ENCODE measurements at places on chromosomes 3 and 15.

DNA sequence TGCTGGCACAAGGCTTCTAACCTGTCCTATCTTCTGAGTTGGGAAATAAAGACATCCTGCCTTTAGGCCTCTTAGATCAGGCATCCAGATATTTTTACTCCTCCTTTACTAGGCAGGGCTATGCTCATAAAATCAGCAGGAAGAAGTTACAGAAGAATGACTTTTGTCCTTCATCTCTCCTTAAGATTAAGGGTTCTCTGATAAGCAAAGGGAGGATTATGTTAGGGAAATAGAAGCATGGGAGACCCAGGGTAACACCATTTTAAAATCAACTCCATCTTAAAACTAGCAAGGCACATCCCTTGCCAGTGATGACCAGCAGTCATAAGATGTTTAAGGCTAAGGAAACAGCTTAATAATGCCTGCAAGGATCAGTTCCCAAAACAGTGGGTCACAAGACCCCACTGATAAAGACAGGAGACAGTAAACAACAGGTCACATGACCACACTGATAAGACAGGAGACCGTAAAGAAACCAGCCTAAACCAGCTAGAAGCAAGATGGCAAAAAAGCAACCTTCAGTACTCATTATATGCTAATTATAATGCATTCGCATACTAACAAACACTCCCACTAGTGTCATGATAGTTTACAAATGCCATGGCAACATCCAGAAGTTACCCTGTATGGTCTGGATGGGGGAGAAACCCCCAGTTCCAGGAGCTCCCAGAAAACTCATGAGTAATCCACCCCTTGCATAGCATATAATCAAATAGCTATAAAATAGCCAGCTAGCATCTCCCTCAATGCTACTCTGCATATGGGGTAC is 14.5 kb upstream of the EHHADH start:
- no peak for DNase-seq

DNA sequence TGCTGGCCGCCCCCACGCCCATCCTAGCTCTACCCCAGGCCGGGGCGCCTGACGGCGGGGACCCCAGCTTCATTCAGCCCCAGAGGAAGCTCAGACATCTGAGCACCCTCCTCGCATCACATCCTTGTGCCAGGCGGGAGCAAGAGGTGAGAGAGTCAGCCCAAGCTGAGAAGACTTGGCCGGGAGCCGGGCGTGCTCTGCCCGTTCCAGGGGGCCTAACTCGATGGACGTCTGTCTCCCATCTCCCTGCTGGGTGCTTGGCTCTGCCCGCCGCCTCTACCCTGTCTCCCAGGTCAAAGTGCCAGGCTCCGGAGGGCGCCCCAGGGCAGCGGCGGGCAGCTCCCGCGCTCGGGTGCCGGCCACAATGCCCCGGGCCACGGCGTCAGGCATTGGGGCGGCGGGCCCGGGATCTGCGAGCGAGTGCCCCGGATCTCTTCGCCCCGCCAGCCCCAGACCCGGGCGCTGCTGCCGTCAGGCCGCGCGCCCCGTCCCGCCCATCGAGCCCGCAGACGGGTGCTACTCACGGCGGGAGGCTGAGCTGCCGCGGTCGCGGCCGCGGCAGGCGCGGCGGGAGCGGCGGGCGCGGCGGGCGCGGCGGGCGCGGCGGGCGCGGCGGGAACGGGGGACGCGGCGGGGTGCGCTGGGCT is 388 bp downstream of the DAPK2 start:
- peak; percentile 17 for DNase-seq

GRCh38 chr3:37989821-37990480 is 635 bp upstream of the VILL start:
- DNase-seq = no peak

DNA sequence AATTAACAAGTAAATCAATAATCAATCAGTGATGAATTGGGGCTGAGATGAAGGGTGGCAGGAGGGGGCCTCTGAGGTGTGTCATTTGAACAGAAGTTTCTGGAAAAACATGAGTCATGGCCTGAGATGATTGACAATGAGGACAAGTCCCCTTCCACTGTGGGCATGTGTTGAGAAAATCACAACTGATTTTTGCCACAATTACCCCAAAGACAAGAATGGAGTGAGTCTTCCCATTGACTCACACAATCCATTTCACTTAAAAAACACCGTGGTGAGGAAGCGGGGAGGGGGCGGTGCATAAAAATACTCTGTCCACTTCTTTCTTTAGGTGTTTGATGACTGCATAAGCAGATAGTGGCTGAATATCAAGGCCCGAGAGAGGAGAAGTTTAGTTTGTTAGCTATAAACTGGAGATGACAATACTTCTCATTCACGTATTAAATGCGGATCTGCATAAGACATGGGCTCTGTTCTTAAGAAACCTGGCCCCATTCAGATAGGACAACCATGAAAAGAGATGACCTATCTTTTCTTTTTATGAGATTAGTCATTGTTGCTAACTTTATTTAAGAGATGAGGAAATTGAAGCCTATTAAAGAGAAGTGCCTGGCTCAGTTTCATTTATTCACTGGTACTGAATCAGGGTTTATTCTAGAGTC is 34.7 kb downstream of the SHC4 start:
- DNase-seq = peak; percentile 27

DNA sequence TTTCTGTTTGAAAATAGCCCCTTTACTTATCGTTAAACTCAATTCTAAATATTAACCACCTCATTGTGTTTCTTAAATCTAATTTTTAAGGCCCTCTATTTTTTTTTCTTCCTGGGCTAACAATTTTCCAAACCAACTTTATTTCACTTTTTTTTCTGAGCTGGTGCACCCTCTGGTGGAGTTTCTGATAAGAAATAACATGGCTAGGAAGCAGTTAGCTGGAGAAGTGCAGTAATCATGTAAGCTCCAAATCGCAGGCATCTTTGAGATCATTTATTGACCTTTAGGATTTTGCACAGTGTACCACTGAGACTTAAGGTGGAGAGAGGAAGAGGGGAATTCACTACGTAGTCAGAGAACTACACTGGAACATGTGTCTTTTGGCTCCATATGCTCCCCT is 6.4 kb downstream of the TMEM207 start:
- DNase-seq = no peak

- no peak for DNase-seq
Observed at GRCh38 chr3:184058029-184058428, 5.2 kb downstream of the HTR3C start.

- no peak for DNase-seq
Observed at GRCh38 chr3:10495003-10495402, 10.4 kb downstream of the ATP2B2 start.

DNA sequence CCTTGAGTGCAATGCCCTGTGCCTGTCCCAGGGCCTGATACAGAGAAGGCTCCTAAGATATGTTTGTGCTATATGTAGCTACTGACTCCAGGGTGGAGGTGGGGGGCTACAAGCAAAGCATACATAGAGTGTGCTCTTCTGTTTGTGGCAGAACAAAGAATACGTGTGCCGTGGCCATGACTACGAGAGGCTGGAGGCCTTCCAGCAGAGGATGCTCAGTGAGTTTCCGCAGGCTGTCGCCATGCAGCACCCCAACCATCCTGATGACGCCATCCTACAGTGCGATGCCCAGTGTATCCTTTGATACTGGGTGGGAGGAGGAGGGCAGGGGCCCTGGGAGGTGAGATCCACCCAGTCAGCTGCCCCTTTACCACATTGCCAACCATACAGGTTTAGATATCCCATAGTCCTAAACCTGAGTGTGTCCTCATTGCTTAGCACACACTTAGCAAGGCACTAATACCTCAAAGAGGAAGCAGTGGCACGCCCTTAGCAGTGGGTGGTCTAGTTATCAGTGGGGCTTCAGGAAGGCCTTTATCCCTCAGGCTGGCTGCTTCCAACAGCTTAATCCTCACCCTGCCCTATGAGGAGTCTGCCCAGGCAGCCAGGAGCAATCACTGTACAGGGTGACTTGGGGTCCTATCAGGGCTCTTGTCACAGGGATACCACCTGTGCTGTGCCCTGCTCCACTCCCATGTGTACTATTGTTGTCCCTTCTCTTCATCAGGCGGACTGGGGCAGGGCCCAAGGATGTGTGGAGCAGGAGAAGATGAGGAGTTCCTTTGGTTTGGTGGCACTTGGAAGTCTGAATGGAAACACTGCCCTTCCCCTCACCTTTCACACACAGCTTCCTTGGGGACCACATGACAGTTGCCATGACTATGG is 30.1 kb upstream of the MANF start:
- no peak for DNase-seq

DNA sequence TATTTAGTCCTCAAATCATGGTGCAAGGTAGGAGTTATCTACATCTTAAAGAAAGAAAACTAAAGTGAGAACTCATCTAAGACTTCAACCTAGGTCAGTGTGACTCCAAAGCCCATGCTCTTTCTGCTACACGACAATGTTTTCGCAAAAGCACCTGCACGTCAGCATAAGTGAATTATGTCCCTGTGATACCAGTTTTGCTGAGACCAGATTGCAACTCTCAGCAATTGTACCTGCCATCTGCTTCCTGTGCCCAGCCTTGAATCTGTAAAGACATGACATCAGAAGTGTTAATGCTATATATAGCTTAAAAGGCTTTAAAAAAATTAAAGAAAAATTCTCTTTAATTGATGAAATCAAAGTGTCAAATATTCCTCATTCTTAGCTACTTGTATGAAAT is 43.4 kb downstream of the RETNLB start:
- DNase-seq = no peak

GRCh38 chr3:137024348-137024747 is 66.6 kb downstream of the IL20RB start:
- DNase-seq = no peak

- DNase-seq = no peak
Observed at GRCh38 chr3:194561306-194561974, 71.8 kb downstream of the TMEM44 start.

GRCh38 chr15:92634060-92634459 is 21.5 kb downstream of the FAM174B start:
- DNase-seq = no peak

DNA sequence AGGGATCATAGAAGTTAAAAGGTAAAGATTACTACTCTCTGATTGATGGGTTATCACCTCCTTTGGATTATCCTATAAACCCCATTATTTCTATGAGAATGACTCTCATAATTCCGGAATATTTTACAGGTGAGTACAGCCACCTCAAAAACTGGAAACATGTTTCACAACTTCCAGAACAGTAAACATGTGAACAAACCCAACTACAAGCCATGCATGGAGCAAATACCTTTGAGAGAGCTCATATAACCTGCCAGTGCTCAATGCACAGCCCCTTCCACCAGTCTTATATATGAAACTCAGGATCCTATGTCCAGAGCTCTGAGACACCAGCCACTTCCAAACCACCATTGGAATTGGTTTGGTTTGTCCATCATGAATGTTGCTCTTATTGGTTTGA is 208.0 kb downstream of the MECOM start:
- DNase-seq = no peak

GRCh38 chr3:197425485-197426120 is 127.2 kb upstream of the DLG1 start:
- DNase-seq = no peak

DNA sequence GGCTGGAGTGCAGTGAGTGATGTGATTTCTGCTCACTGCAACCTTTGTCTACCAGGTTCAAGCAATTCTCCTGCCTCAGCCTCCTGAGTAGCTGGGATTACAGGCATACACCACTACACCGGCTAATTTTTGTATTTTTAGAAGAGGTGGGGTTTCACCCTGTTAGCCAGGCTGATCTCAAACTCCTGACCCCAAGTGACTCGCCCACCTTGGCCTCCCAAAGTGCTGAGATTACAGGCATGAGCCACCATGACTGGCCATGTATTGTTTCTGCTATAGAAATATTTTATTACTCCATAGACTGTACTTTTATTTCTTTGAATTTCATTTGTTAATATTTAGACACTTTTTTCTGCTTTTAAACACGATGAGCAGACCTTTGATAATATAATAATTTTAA is 60.4 kb downstream of the GTF2E1 start:
- DNase-seq = no peak

DNA sequence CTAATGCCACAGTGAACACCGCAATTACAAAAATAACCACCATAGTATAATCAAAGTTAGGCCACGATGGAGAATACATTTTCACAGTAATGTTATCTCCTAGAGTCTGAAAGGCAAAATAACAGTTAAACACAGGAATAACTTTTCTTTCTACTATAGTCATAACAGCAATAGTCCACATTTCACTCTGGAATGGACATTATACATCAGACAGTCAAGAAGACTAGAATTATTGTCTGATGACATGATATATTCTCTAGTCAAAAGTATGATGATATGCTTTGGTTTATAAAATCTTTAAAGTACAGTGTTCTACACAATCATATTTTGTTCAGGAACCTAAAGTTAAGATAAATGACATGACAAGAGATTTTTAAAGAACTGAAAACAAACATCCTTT is 18.0 kb downstream of the SPPL2A start:
- no peak for DNase-seq

DNA sequence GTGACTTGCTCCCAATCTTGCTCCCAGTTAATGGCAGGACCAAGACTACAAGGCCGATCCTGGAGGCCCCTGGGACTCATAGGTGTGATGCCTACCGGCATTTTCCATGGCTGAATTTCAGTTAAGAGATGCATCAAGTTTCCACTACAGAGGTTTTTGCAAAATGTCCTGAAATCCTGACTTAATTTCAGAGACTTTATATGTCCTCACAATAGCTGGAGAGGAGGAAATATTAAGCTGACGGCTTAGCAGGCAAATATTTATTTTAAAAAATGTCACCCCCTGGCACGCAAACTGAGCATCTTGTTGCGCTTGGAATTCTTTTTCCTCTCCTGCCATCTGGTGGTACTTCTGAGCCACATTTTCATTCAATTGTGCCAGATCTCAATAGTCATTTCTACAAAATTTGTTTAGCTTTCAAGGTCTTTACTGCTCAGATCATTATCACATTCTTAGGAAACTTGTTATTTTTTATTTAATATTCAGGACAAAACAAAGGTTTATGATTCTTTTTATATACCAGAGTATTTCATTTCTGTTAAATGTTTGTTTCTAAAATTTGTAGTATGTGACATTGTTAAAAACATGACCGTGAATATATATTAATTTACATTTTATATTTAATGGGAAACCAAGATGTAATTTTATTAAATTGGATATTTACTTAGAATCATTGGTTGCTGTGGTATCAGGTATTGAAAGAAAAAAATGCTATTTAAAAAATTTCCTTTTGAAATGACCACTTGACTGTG is 189.2 kb upstream of the THRB start:
- DNase-seq = no peak

DNA sequence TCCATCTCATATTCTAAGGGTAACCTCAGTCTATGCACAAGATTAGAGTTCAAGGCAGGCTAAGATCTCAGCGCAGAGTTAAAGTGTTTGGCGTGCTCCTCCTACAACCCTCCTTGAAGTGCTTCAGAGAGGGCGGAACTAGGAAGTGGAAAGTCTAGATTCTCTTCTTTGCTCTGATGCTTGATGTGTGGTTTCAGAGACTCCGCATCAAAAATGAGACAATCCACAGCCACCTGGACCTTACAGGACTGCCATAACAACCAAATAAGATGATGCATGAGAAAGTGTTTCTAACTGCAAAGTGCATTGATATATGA is 161.3 kb upstream of the ATP11B start:
- DNase-seq = no peak

DNA sequence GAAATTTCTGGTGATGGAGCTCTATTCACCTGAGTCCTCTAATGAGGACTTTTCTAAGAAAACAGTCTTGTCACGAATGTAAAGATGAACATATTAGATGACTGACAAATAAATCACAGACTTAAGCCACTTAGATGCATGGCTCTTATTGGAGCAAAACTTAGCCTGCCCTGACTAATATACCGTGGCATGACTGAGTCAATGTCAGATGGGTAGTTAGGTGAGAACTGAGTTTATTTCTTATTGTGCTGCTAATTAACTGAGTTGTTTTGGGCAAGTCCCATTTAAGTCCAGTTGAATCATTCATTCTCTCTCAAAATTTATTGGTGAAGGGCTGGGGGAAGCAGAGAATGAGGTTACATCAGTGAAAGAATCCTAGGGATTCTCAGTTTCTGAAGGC is 459.8 kb downstream of the MCTP2 start:
- no peak for DNase-seq
